ENCODE measurements at places on chromosomes 3 and 15. TPM values are rescaled to one million over a fixed set of nuclear protein-coding genes. Genes with fewer than 3 reads are reported as not detected.

DNA sequence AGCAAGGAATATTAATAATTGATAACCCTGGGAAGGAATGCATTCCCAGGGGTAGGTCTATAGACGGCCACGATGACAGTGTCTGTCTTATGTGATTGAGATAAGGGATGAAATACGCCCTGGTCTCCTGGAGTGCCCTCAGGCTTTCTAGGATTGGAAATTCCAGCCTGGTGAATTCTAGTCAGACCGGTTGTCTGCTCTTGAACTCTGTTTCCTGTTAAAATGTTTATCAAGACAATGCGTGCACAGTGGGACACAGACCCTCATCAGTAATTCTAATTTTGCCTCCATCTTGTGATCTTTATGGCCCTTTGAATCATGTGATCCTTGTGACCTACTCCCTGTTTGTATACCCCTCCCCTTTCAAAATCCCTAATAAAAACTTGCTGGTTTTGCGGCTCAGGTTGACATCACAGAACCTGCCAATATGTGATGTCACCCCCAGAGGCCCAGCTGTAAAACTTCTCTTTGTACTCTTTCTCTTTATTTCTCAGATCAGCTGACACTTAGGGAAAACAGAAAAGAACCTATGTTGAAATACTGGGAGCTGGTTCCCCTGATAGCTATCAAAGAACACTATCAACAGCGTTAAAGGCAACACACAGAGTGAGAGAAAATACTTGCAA, 183.3 kb downstream of the PDE8A start:
- DNase-seq: peak; percentile 43

TOMM70 gene
- total RNA-seq: 65.6 TPM

RGMA gene
- 2.0 TPM for total RNA-seq

DNA sequence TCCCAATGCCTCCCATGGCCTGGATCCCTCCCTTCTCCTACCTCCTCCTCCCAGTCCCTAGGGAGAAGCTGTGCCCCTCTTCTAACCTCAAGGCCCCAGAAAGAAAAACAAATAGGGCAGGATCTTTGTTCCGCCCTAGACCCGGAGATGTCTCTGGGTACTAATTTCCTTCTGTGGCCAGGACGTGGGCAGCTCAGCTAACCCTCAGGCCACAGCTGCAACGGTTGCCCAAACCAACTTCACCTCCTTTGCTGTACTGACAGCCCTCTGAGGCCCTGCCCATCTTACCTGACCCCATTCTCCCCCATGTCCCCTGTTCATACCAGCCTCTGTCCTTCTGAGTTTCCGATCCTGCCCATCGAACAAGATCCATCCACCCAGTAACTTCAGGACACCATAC, 70.7 kb downstream of the SRGAP3 start:
- DNase-seq: no peak

GRCh38 chr3:138439646-138440045, 5.2 kb downstream of the ESYT3 start:
- DNase-seq: no peak

GRCh38 chr3:19901337-19901736, 32.7 kb downstream of the EFHB start:
- no peak for DNase-seq

TIGIT gene
- total RNA-seq: not detected

MINAR1 gene
- total RNA-seq: 1.3 TPM

GRCh38 chr3:196662711-196663571, 23.4 kb downstream of the NRROS start:
- no peak for DNase-seq

ASB14 gene
- total RNA-seq: not detected

GRCh38 chr15:48930735-48931134, 33.0 kb downstream of the SHC4 start:
- no peak for DNase-seq

- no peak for DNase-seq
Measured at GRCh38 chr3:179088306-179088705, 16.7 kb upstream of the ZMAT3 start.

DNA sequence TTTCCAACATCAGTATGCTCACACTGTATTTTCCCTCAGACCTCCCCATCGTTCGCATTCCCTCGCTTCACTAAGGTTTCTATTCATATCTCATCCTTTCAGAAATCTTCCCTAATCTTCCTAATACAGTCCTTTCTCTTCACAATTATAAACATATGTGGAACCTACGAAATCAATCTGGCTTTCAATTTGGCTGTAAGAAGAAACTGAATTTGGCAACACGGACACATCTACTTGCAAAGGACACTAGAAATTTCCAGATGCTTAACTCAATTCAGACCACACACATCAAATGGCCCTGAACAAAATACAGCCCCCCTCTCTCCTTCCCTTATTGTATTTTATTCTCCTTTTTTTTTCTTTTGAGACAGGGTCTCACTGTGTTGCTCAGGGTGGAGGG, 39.1 kb upstream of the TM4SF19 start:
- no peak for DNase-seq

DNA sequence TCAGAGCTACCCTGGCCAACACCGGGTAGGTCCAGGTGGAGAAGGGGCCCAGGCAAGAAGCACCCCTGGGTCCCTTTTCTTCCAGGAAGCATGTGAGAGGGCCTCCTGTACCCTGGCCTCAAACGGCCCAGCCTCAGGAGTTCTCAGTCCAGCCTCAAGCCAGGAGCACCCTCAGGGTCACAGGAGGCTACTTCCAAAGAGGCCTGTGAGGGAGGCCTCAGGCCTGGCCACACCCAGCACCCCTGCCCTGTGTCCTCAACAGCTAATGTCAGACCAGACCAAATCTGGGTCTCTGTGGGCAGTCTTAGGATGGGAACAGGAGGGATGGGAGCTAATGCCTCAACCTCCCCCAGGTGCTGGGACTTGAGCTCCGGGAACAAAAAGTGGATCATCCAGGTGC, 23.5 kb downstream of the PTH1R start:
- no peak for DNase-seq

GRCh38 chr3:167653760-167654159, at the start of gene WDR49:
Gene WDR49 (minus strand): TSS chr3:167653942. CDS start chr3:167653425, 517 bp downstream.
- no peak for DNase-seq

DNA sequence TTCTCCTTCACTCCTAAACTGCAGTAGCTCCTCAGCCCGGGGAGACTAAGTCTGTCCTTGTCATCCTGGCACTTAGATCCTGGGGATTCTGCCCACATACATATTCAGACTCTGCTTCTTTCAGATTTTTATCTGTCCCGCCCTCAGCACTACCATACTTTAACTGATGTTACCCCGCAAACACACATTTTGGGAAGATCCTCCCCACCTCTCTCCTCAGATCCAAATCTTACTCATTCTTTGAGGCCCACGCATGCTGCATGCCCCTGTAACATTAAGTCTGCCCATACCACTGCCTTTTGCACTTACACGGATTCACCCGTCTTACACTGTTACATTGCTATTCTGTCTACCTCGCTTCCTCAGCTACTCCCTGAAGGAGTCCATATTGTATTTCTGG, 36.1 kb downstream of the SENP8 start:
- DNase-seq: no peak

DNA sequence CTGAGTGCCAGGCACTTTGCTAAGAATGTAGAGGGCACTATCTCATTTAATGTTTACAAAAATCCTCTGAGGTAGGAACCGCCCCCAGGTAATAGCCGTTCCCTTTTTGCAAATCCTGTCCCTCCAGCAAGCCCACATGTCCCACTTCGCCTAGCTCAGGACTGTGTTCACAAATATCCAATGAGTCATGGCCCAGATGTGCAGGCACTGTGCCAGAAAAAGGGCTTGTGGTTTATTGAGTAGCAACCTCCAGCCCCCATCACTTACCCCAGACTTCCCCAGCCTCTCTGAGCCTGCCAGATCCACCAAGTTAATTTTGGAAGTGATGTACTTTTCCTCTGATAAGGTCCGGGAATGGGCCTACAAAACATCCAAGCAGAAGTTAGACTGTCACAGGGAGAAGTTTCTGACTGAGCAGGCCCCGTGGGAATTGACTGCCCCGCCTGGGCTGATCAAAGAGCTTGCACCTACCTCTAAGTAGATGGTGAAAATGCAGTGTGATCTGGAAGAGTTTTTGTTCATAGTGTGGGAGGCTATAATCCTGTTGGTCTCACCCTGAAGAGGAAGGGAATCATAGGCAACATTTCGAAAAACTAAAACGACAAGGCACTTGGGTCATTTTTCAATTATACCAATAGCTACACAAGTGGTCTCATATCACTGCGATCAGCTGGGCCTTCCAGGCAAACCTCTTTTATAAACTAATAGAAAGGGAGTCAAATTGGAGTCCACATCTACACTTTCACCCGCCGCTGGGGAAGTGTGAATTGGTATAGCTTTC, 15.7 kb downstream of the KIF9 start:
- peak; percentile 72 for DNase-seq

DNA sequence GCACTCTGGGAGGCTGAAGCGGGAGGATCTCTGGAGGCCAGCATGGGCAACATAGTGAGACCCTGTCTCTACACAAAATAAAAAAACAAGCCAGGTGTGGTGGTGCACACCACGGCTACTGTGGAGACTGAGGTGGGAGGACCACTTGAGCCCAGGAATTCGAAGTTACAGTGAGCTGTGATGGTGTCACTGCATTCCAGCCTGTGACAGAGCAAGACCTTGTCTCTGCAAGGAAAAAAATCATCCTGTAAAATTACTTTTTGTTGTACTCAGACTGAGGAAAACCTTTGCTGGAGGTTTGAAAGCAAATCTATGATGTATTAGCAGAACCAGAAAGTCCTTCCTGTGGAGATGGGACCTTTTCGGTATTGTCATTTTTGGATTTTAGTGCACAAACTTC, 63.3 kb downstream of the ATP1B3 start:
- DNase-seq: no peak

DNA sequence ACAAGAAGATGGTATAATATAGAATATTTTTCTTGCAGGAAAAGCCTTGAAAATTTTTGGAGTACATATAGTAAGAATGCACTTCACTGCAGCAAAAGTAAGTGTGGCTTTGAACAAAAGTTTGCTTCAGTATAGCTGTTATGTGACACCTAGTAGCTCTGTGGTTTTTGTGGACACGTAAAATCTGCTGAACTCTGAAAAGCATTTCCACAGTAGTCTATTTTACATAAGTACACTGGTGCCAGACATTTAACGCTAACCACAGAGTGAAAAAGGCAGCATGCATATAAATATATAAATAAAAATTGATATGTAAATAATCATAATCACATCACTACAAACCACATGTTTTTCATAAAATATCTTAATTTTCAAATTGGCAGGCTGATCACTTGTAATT, 39.8 kb downstream of the CGGBP1 start:
- DNase-seq: no peak

DNA sequence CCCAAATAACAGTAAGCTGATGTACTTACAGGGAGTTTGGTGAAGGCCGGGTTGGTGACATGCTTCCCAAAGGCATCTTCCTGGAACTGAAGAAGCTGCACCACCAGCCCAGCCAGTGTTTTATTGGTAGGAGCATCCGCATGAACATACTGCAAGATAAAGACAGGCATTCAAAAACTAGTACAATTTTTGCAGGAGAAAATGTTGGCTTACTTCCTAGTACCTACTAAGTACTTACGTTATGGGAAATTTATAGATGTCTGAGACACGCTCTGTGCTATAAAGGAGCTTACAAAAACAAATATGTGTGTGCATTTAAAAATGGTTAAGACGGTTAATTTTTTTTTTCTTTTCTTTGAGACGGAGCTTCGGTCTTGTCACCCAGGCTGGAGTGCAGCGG, 8.9 kb downstream of the SMARCC1 start:
- DNase-seq: no peak

DNA sequence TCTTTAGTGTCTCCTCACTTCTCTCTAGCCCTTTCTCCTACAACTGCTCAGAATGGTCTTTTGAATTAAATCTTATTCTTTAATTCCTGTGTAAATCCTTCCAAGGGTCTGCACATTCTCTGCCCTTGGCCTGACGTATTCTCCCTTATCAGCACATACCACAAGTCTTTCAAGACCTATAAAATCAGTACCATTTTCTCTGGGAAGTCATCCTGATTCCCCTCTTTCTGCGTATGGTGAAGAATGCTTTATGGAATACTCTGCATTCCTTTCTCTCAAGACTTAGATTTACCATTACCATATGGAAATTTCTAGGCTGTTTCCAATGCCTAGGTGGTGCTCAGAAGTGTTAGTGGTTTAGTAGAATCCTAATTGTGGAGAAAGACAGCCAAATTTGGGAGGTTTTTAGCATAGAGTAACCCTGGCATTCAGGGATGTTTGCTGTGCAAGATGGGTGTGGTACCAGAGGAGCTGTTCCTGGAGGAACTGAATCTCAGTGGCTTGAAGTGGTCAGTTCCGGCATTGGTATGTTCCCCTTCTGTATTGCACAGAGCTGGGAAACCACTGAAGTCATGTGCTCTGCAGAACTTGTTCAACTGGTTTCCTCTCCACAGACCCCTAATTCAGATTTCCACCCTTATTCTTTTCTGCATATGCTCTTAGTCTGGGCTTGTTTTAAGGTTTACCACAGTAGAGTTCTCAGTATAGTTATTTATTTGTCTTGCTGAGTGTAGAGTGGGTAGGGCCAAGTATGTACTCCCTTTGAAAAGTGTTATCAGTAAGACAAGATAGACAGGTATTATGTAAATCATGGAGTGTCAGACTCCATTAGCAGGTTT, 24.5 kb downstream of the IQGAP1 start:
- DNase-seq: peak; percentile 72

GRCh38 chr3:130621824-130622223, 104.8 kb downstream of the COL6A6 start:
- no peak for DNase-seq

DNA sequence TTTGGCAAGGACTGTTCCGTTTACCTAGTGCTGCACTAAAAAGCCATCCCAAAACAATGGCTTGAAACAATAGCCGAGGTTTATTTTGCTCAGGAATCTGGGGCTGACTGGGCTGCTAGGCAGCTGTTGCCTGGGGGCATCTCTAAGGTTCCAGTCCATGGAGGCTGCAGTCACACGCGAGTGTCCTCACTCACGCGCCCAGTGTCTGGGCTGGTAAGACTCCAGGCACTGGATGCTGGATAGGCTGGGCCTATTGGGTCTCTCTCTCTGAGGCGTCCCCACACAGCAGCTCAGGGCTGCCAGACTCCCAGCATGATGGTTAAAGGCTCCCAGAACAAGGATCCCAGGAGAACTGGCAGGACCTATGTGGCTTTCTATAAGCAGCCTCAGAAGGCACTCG, 34.2 kb downstream of the ALS2CL start:
- no peak for DNase-seq

DNA sequence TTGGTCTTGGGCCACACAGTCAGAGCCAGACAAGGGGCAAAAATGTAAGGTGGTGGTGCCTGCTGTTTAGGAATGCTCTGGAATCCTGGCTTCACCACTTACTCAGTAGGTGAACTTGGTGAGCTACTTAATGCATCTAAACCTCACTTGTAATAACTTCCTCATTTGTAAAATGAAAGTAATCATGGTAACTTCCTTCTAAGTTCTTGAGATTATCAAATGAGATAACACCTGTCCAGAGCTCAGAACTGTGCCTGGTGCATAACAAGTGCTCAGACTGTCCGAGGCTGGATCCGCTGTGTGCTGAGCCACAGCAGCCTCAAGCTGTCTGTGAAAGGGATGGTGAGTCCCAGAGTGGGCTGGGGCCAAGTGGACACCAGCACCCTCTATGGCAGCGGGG, 62.8 kb upstream of the KY start:
- DNase-seq: no peak

GRCh38 chr3:71881732-71882131, 96.8 kb upstream of the PROK2 start:
- no peak for DNase-seq

All from hepatocyte (in vitro differentiated cells).